ENCODE measurements at places on chromosomes 6 and 20. TPM values are rescaled to one million over a fixed set of nuclear protein-coding genes. Genes with fewer than 3 reads are reported as not detected.

Gene OPRM1
- total RNA-seq: not detected

Gene FAM162B
- total RNA-seq: 3.2 TPM

Gene CRISP2
- not detected for total RNA-seq

Gene KAT14
- total RNA-seq: 15.3 TPM

Gene HLA-DPA1
- total RNA-seq: not detected

Gene JPH2
- total RNA-seq: 0.83 TPM

Gene SLC22A2
- not detected for total RNA-seq

Gene OLIG3
- total RNA-seq: not detected

Gene CD93
- total RNA-seq: under 0.01 TPM

Gene ARMH2
- not detected for total RNA-seq

Gene TLDC2
- 0.18 TPM for total RNA-seq

Data from IMR-90 (cell line).